Lung (tissue), 17 donors: ENCODE measurements at places on chromosomes 2 and 18. TPM values are rescaled to one million over a fixed set of nuclear protein-coding genes. Genes with fewer than 3 reads are reported as not detected.
A peak's percentile ranks its signal among the peaks of the same experiment; 100 is the strongest.

The SP9 gene
- not detected for total RNA-seq

- no peaks in the 10 kb centered on the region for H3K36me3 ChIP-seq
- DNase-seq, result no peak
- H3K4me3 ChIP-seq, result no peak overlapping the region
- H3K27ac ChIP-seq, result no peak overlapping the region
Observed at GRCh38 chr18:38923540-38923939, 1357.9 kb upstream of the CELF4 start.

- no peaks in the 10 kb centered on the region for H3K36me3 ChIP-seq
- no peaks in the 10 kb centered on the region for H3K27me3 ChIP-seq
- H3K4me3 ChIP-seq, result no peak overlapping the region
- H3K4me1 ChIP-seq, result no peaks in the 10 kb centered on the region
- H3K27ac ChIP-seq, result no peak overlapping the region
- no peak for DNase-seq
Observed at GRCh38 chr2:172919732-172920131, 155.9 kb upstream of the MAP3K20 start.

The EGR4 gene
- not detected for total RNA-seq

- H3K4me1 ChIP-seq, result peaks cover 6% of the 10 kb centered on the region
- peaks cover 5% of the 10 kb centered on the region for H3K36me3 ChIP-seq
- no peaks in the 10 kb centered on the region for H3K27me3 ChIP-seq
Observed at GRCh38 chr2:241133436-241133820, 15.8 kb downstream of the PASK start.

DNA sequence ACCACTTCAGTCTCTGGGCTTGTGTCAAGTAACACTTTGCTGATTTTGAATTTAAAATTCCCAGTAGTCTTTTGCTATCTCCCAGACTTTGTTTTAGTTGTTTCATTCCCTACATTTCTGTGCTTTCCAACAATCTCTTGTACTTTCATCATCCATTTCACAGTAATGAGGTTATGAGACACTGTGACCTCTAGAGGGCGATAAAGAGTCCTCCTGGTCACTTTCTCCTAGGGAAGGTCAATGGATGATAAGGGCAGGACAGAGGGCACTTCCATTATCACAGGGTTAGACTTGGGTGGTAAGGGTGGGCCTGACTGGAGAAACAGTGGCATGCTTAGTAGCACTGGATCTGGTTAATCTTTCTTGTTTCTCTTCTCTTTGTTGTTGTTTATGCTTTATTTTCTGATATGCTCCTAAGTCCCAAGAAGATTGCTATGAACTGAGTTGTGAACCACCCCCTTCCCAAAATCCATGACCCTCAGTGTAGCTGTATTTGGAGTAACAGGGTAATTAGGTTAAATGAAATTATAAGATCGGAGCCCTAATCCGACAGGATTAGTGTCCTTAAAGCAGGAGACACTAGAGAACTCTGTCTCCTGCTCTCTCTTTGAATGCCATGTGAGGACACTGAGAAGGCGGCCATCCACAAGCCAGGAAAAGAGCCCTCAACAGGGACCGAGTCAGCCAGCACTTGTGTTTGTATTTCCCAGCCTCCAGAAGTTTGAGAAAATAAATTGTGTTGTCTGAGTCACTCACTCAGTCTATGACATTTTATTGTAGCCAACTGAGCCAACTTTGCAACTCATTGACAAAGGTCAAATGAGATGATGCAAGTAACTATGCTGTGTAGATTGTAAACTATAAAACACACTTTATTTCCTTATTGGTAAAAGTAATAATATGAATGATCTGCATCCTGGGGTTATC lies 779.2 kb downstream of the CNTNAP5 start:
- no peak overlapping the region for H3K4me3 ChIP-seq
- H3K4me1 ChIP-seq, result no peaks in the 10 kb centered on the region
- no peaks in the 10 kb centered on the region for H3K27me3 ChIP-seq
- peak; percentile 36 for DNase-seq

- H3K27me3 ChIP-seq, result no peaks in the 10 kb centered on the region
- no peaks in the 10 kb centered on the region for H3K36me3 ChIP-seq
- DNase-seq, result peak; percentile 61
- no peak overlapping the region for H3K27ac ChIP-seq
- no peak overlapping the region for H3K4me3 ChIP-seq
- peaks cover 50% of the 10 kb centered on the region for H3K4me1 ChIP-seq
Observed at GRCh38 chr2:226080334-226080733, 680.8 kb downstream of the NYAP2 start.

The CPS1 gene
- 3.1 TPM for total RNA-seq

The RAPGEF4 gene
- 33.5 TPM for total RNA-seq

The ACADL gene
- total RNA-seq, result 27.6 TPM

DNA sequence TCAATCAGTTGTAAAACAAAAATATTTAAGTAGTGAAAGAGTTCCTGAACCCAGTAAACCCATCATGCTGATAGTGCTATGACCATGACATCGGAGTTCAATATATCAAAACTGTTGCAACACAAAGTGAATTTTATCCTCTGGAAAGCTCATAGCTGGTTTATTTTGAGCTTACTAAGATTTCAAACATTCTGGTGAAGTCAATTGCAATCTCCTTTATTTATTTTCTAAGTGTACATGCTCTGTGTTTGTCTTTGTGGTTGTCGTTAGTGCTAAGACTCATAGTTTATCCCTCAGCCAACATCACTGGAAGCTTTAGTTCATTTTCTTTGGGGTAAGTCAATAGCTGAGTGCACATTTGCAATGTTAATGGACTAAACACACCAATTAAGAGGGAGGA lies 91.9 kb downstream of the QPCT start:
- H3K4me1 ChIP-seq, result no peaks in the 10 kb centered on the region
- no peak for DNase-seq
- H3K27ac ChIP-seq, result no peak overlapping the region
- H3K36me3 ChIP-seq, result no peaks in the 10 kb centered on the region
- H3K27me3 ChIP-seq, result no peaks in the 10 kb centered on the region

DNA sequence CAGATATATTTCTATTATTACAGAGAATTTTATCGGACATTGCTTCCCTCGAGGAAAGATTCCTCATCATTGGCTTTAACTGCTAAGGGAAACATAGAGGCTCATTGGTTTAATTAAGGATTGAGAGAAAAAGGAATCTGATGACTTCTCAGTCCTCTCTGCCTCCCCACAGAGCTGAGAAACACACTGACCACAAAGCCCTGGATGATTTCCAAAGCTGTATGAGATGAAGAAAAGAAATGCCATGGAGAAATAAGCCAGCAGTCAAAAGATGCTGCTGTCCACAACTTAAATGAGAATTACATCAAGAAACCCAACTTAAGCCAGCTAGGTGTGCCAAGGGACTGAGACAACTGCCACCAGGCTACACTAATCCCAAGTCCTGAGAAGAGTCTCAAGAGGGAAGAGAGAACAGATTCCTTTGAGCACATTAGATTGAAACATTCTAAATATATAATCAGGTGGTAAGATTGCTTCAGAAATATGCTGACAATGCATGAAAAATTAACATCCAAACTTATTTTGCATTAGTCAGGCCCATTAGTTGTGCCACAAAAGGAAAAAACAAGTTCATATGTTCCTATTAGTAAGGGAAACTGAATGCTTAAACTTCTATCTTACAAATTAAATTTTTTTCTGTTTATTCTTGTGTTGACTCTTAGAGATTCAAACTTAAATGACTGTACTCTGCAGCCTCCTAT lies 308.1 kb upstream of the CYRIA start:
- H3K4me1 ChIP-seq, result no peaks in the 10 kb centered on the region
- no peaks in the 10 kb centered on the region for H3K27me3 ChIP-seq
- no peak overlapping the region for H3K27ac ChIP-seq
- no peaks in the 10 kb centered on the region for H3K36me3 ChIP-seq
- no peak overlapping the region for H3K4me3 ChIP-seq

GRCh38 chr2:56337342-56337741 lies 153.6 kb downstream of the CCDC85A start:
- peaks cover 11% of the 10 kb centered on the region for H3K4me1 ChIP-seq
- no peaks in the 10 kb centered on the region for H3K27me3 ChIP-seq
- no peaks in the 10 kb centered on the region for H3K36me3 ChIP-seq
- peak; percentile 1 for DNase-seq
- H3K27ac ChIP-seq, result no peak overlapping the region

GRCh38 chr2:134207589-134208209 lies 46.2 kb upstream of the MGAT5 start:
- peaks cover 9% of the 10 kb centered on the region for H3K4me1 ChIP-seq
- H3K27ac ChIP-seq, result peak overlapping the region; percentile 26
- no peaks in the 10 kb centered on the region for H3K36me3 ChIP-seq
- H3K27me3 ChIP-seq, result no peaks in the 10 kb centered on the region
- no peak overlapping the region for H3K4me3 ChIP-seq
- DNase-seq, result peak; percentile 41

The KCNJ13 gene
- 1.8 TPM for total RNA-seq

DNA sequence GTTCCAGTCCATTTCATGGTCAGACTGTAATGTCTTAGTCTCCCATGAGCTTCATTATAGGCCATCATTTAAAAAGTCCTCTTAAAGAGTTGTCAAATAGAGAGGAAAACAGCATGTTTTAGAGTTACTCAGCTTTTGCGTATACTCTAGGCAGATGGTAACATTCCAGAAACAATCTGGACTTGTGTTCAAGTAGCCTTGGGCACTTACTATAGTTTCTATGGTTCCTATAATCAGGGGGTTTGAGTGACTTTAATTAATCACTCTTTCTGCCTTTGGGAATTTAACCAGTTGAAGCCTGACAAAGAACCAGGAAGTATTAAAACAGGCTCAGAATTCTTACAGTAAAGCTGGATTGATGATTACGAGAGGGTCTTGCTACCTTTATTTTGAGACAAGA lies 42.1 kb upstream of the SCN7A start:
- H3K4me1 ChIP-seq, result no peaks in the 10 kb centered on the region
- no peak for DNase-seq
- H3K36me3 ChIP-seq, result no peaks in the 10 kb centered on the region
- no peak overlapping the region for H3K27ac ChIP-seq

DNA sequence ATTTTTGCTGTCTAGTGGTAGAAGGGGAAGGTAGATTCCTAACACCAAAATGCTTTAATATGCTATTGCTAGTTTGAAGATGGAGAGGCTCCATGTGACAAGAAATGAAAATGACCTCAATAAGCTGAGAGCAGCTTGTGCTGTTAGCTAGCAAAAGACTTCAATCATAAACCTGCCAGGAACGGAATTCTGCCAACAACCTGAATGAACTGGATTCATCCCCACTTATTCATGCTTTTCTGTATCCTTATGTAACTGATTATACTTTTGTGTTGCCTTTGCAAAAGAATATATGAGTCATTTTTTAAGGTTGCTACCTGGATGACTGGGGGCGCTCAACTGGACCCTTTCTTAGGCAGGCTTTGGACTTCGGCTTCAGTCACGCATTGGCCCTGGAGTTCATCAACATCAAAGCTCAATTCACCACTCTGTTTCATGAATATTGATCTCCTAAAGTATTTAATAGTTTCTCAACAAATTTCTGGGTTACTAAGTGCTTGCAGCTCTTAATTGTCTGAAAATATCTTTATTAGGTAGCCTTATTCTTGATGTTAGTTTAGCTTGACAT lies 97.5 kb upstream of the KCNJ3 start:
- H3K27me3 ChIP-seq, result no peaks in the 10 kb centered on the region
- no peaks in the 10 kb centered on the region for H3K36me3 ChIP-seq
- no peak overlapping the region for H3K27ac ChIP-seq
- DNase-seq, result no peak

DNA sequence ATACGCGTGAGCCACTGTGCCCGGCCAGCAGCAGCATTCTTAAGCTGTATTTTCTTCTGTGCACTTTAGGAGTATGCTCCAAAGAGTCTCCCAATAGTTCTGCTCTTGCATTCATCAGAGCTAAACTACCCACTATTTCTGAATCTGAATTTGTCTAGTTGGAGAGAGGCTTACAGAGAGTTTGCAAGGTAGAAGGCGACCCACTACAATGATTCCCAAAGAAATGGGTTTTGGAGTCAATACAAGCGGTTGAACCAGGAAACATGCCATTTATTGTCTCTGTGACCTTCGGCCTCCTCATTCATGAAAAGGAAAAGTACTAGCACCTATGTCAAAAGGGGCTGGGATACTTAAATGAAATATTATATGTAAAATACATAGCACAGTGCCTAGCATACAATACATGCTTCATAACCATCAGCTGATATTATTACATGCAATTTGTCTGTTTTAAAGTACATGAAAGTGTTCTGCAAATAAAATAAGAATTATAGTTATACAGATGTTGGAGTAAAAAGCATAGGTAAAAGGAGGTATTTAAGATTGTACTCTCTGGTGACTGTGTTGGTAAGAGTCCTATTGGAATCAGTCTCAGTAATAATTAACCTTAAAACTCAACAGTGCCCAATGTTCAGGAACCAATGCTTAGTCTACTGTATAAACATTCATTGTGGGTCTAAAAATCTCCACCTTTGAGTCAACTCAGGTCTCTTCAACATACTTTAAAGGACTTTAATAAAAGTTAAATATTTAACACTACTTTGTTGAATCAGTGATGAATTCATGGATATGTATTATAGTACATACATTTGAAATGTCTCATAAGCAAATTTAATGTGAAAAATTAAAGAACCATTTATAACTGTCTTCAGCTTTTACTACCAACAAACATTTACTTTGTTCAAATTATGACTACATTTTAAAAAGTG lies 89.8 kb upstream of the GRB14 start:
- H3K36me3 ChIP-seq, result no peaks in the 10 kb centered on the region
- H3K27ac ChIP-seq, result no peak overlapping the region
- H3K4me3 ChIP-seq, result no peak overlapping the region
- H3K27me3 ChIP-seq, result no peaks in the 10 kb centered on the region
- no peaks in the 10 kb centered on the region for H3K4me1 ChIP-seq

The SERPINB8 gene
- 29.3 TPM for total RNA-seq

DNA sequence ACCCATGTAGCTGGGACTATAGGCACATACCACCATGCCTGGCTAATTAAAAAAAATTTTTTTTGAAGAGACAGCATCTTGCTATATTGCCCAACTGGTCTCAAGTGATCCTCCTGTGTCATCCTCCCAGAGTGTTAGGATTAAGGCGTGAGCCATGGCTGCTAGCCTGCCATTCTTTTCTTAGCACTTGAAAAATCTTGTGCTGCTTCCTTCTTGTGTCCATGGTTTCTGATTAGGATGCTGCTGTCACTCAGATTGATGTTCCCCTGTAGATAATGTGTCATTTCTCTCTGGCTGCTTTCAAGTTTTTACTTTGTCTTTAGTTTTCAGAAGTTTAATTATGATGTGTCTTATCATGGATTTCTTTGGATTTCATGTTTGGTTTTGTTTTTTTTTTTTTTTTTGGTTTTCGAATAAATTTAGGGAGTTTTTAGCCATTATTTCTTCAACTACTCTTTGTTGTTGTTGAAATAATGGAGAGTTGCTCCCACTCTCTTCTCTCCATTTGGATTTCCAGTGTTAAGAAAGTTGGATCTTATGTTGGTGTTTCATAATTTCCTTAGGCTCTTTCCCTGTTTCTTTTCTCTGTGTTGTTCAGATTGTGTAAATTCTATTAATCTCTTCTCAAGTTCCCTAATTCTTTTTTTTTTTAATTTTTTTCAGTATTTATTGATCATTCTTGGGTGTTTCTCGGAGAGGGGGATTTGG lies 2.5 kb downstream of the ATP9B start:
- H3K4me3 ChIP-seq, result no peak overlapping the region
- DNase-seq, result no peak
- no peaks in the 10 kb centered on the region for H3K27me3 ChIP-seq
- H3K27ac ChIP-seq, result peak overlapping the region; percentile 47
- no peaks in the 10 kb centered on the region for H3K36me3 ChIP-seq
- peaks cover 4% of the 10 kb centered on the region for H3K4me1 ChIP-seq

The REG1B gene
- not detected for total RNA-seq
